CD4-positive, alpha-beta T cell treated with Interleukin-15 for 4 hours (primary cell): ENCODE measurements at places on chromosomes 13 and 19.

- no peak for DNase-seq
These were observed 3.0 kb downstream of the F2RL3 start for GRCh38 chr19:16891696-16892382.

DNA sequence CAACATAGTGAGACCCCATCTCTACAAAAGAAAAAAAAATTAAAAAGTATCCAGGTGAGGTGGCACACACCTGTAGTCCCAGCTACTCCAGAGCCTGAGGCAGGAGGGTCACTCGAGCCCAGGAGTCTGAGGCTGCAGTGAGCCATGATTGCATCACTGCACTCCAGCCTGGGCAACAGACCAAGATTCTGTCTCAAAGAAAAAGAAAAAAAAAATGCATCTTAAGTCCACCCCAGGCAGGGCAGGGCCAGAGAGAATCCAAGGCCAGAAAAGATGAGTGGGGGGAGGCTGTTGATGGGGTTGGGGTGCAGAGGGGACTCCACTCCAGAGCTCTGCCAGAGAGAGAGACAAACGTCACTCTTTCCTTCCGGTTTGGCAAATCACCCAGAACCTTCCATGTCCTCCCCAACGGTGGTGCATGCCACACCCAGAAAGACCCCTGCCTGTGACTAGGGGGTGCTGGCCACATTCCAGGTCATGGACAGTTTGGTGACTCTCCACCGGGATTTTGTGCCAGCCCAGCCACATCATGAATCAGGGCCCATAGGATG is 431 bp downstream of the FUT3 start:
- no peak for DNase-seq

- no peak for DNase-seq
These were observed 7.0 kb downstream of the TMEM221 start for GRCh38 chr19:17441241-17442021.

DNA sequence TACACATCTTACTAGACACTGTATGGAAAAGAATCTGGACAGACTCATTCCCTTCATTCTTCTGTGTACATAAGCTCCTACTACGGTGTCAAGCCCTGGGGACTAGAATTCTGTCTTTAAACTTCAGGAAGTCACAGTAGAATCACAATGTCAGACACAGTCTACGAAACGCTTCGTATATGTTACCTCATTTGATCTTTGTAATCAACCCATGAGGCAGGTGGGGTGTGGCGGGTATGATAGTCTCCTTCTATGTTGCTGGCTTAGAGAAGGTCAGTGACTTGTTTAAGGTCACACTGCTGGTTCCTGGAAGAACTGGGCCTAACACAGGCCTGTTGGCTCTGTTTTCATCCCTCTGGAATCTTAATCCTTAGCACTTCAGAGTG is 32.2 kb upstream of the TPT1 start:
- DNase-seq = no peak

DNA sequence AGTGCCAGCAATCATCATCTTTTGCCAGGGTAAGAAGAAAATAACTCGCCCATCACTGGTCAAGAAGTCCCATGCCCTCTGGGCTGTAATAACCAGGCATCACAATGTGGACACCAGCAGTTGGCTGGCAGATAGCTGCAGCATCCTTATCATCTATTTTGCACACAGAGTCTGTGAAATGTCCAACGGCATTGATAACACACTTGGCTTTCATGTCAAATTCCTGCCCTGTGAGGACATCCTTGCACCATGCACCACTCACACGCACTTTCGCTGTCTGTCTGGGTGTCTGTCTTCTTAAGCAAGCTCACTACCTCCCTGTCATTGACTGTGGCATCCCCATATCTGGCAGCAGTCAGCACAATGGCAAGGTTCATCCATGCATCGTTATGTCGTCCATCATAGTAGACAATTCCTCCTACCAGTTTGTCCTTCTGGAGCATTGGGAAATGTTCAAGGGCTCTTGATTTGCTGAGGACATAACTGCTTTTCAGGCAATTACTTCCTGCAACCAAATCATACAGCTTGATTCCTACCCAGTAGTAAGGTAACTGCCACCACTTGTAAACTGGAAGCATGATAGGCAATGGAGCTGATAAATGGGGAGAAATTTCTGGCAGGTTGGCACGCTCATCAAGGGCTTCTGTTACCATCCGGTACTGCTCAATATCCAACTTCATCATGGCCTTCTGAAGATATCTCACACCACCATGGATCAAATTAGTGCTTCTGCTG is 6.8 kb upstream of the ZSCAN5A start:
- no peak for DNase-seq

- no peak for DNase-seq
These were observed 7.5 kb downstream of the KLF16 start for GRCh38 chr19:1855828-1856255.

GRCh38 chr19:46471811-46472543 is 614 bp upstream of the PNMA8A start:
- no peak for DNase-seq

- DNase-seq = no peak
These were observed 4.1 kb downstream of the VSTM2B start for GRCh38 chr19:29529646-29530539.

- no peak for DNase-seq
These were observed 73.5 kb downstream of the ANKRD10 start for GRCh38 chr13:110841406-110841805.

GRCh38 chr13:22644941-22645340 is 535.8 kb upstream of the SGCG start:
- no peak for DNase-seq

DNA sequence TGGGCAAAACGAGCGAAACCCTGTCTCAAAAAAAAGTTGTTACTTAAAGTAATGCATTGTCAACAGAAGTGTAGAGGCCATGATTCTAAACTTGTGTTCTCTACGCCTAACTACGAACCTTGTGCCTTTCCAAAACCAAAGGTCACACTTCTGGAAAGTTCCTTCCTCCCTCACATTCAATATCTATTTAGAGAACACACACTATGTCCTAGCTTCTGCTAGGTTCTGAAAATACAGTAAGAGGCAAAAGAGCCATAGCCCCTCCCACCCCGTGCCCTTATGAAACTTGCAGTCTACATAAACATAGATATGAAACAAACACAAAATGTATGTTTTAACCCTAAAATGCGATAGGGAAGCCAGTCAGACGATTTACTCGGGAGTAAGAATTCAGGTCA is 36.4 kb downstream of the RNF6 start:
- no peak for DNase-seq

GRCh38 chr13:106493533-106494220 is 41.8 kb downstream of the EFNB2 start:
- no peak for DNase-seq

DNA sequence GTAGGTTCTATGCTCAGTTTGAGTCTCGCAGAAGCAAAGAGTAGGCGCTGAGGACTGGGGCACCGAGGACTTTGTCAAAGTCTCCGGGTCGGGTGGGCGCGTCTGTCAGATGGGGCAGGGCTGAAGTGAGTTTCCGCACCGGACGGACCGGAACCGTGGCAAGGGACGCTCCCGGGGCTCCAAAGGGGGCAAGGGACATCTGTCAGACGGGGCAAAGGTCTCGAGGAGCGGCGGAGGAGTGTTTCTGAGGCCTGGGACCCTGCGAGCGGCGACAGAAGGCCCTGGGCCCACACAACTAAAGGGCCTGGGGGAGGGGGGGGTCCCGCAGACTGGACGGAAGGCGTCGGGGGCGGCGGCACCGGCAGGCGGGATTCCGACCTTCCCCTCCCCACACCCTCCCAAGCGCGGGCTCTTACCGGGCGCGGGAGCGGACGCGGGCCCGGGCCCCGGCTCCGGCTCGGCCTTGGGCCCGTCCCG is 13.3 kb upstream of the AKAP8L start:
- no peak for DNase-seq

- no peak for DNase-seq
These were observed 201.8 kb upstream of the RFC3 start for GRCh38 chr13:33616130-33616529.

- peak; percentile 48 for DNase-seq
These were observed 943 bp downstream of the SLAIN1 start for GRCh38 chr13:77698201-77699058.

- no peak for DNase-seq
These were observed 350.0 kb downstream of the DACH1 start for GRCh38 chr13:71517004-71517403.

- no peak for DNase-seq
These were observed 30.3 kb upstream of the CACTIN start for GRCh38 chr19:3656747-3657394.

DNA sequence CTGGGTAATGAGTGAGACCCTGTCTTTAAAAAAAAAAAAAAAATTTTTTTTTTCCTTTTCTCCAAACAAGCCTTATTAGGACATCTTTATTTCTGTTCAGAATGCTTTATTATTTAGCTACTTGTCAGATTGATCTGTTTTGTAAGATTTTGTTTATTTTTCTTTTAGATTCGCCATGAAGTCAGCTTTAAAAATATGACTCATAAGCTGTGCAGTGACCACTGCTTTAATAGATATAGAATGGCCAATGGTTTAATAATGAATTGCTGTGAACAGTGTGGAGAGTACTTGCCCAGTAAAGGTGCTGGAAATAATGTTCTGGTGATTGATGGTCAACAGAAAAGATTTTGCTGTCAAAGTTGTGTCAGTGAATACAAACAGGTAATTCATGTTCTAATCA is 47.7 kb downstream of the ZMYM2 start:
- DNase-seq = no peak

DNA sequence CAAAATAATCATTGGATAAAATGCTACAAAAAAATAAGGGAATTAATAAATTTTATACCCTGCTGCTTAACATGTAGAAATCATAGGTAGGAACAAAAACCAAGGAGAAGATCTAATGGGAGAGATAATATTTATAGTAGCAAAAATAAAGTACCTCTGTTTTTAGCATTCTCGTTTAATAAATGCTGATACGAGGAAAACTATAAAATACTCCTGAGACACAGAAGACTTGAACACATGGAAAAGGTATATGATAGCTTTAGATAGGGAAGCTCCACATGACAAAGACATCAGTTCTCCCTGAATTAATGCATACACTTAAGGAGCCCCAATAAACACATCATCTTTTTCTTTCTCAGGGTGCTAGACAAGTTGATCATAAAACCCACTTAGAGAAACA is 44.6 kb upstream of the MCF2L start:
- DNase-seq = no peak

- no peak for DNase-seq
These were observed 24.6 kb downstream of the CHST8 start for GRCh38 chr19:33646306-33646705.
